Activated CD4-positive, alpha-beta T cell treated with anti-CD3 and anti-CD28 coated beads, Interleukin-2, amount 50 U/mL, for 16 hours (primary cell): ENCODE measurements at places on chromosomes 11 and 22.
A peak's percentile ranks its signal among the peaks of the same experiment; 100 is the strongest.

- DNase-seq = no peak
These were observed 528.1 kb downstream of the DLG2 start for GRCh38 chr11:85098996-85099395.

DNA sequence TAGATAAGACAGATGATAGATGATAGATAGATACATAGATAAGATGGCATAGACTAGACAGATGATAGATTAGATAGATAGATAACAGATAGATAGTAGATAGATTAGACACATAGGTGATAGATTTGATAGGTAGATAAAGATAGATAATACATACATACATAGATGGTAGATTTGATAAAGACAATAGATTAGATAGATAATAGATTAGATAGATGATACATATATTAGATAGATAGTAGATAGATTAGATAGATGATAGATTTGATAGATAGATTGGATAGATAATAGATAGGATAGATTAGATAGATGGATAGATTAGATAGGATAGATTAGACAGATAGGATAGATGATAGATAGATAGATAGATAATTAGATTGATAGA is 327.6 kb downstream of the BRD1 start:
- no peak for DNase-seq

GRCh38 chr11:19995145-19995544 is 165.1 kb downstream of the DBX1 start:
- DNase-seq = no peak

DNA sequence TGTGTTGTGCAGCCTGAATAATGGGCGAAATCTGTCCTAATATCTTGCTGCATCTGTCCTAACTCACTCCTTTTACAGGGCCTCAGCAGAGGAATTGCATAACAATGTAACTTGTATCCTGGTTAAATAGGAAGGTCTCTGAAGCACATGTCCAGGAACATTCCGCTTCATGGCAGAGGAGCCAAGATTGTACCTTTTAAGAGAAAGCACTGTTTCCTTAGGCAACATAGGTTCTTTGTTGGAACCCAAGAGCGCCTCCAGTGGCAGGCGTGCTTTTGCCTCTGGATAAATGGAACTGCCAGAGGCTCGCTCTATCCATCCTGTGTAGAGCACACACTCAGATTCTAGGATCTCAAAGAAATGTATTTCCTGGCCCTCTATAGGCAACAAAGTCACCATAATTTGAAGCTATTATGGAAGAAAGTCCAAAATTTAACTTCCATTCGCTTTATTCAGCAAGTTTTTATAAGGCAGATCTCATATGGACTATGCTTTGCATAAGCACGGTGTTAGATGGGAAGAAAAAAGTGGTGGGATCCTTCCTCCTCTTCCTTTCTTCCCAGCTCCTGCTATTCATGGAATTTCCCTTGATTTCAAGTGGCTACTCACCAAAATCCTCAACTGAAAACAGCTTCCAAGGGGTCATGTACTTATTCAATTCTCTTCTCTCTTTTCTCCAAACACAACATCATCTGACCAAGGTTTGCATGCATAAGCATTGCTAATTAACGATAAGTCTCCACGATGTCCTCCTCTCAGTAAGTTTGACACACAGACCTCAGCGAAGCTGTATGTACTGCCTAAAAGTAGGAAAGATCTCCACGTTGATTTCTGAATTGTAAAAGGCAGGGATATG is at the start of gene BLID:
Gene BLID (minus strand): TSS at position 692 of the 856 bp plus-strand sequence. CDS start 293 bp downstream, at position 399.
- DNase-seq = no peak

GRCh38 chr22:29633514-29634312 is 30.3 kb downstream of the NF2 start:
- DNase-seq = no peak

DNA sequence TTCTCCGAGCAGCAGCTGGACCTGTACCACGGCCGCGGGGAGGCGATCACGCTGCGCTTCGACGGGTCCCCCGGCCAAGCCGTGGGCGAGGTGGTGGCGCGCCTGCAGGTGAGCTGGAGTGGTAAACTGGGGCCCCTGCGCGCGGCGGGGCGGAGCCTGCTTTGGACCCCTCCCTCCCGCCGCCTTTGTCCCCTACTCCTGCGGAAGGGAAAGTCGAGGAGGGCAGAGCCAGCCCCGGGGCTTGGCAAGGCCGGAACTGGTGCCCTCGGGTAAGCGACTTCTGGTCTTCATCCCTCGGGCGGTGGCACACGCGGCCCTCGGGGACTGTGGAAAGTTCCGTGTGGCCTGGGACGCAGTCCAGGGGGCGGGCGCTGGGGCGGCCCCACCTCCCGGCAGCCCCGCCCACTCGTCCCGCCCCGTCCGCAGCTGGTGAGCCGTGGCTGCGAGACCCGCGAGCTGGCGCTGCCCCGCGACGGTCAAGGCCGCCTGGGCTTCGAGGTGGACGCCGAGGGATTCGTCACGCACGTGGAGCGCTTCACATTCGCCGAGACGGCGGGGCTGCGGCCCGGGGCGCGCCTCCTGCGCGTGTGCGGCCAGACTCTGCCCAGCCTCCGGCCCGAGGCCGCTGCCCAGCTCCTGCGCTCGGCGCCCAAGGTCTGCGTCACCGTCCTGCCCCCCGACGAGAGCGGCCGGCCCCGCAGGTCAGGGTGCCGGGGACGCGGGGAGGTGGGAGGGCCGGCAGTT is 9.2 kb downstream of the SIPA1 start:
- no peak for DNase-seq

GRCh38 chr11:74297484-74297883 is 14.0 kb downstream of the P4HA3 start:
- DNase-seq = no peak

- peak; percentile 21 for DNase-seq
These were observed 15.9 kb downstream of the MOGAT2 start for GRCh38 chr11:75733431-75734107.

- no peak for DNase-seq
These were observed 104.5 kb downstream of the EFCAB6 start for GRCh38 chr22:43707648-43708047.

DNA sequence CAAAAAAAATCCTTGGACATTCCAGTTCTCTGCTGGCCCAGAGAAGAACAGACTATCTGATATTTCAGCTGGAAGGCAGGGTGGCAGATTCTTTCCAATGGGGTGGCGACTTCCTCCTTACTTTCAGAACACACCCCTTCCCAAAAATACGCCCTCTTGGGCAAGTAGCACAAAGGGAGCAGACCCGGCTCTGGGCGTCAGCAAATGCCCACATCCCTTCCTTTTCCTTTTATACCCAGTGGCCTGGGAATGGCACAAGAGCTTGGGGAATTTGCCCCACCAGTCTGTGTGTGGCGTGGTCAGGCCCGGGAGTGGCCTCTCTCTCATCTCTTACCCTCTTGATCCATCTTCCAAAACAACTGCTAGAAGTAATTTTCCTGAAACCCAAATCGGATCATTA is 33.0 kb upstream of the NUP160 start:
- no peak for DNase-seq

DNA sequence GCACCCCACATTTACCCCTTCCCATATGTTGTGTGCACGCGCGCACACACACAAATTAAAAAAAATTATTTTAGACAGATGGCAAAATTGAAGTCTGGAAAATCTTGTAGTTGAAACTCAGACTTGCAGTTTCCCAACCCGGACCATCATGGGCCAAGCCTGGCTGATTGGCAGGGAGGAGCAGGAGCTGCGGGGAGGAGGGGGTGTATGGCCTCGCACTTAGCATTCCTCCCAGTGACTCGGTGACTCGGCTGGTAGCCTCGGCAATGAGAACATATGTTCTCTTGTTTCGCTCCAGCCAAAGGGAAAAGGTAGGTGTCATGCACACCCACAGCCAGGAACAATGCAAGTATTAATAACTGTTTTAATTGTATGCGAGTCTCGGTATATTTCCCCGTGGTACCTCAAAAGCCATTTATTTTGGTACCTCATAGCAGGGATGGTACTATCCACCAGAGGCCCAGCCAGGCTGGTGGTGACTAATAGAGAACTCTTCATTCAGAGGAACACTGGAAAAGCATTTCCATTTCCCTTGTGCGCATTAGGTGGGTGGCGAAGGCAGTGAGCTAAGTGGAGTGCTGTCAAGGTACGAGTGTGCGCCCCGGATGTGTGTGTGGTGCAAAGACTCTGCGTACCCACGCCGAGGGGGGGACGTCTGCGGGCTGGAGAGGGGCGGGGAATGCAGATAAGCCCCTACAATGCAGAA is 92.5 kb downstream of the DSCAML1 start:
- no peak for DNase-seq

DNA sequence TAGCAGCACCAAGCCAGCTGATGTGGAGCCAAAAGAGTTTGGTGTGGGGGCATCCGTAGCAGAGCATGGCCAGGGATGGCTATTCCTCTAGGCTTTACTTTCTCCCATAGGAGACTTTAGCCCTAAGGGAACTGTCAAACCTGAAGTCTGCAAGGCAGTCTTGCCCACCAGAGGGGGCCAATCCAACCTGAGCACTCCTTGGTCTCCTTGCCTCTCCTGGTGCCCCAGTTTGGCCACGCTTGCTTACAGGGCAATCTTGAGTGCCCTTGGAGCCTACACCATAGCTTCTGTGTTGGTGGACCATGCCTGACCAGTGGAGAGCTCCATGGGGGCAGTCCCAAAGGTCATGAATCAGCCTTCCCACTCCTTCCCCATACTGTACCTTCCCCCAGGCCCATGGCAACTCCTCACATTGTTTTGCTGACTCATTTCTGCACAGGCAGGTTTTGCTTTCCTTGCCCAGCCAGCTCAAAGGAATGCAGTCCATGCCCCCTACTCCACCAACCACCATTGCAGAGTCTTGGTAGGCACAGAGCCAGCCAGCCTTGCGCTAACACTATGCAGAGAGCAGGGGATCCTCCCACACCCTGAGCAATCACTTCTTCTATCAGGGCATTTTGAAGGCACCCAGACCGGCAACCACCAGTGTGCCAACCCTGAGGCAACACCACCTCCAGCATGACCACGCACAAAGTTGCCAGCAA is 1421.2 kb upstream of the RAG2 start:
- DNase-seq = no peak

GRCh38 chr11:60792521-60792920 is 7.4 kb downstream of the MS4A10 start:
- DNase-seq = no peak

- DNase-seq = no peak
These were observed 12.4 kb downstream of the SLC25A18 start for GRCh38 chr22:17575681-17576080.

- peak; percentile 18 for DNase-seq
These were observed 287 bp downstream of the RPS13 start for GRCh38 chr11:17077240-17077519.

- no peak for DNase-seq
These were observed 1.0 kb downstream of the PGGHG start for GRCh38 chr11:289712-290620.

DNA sequence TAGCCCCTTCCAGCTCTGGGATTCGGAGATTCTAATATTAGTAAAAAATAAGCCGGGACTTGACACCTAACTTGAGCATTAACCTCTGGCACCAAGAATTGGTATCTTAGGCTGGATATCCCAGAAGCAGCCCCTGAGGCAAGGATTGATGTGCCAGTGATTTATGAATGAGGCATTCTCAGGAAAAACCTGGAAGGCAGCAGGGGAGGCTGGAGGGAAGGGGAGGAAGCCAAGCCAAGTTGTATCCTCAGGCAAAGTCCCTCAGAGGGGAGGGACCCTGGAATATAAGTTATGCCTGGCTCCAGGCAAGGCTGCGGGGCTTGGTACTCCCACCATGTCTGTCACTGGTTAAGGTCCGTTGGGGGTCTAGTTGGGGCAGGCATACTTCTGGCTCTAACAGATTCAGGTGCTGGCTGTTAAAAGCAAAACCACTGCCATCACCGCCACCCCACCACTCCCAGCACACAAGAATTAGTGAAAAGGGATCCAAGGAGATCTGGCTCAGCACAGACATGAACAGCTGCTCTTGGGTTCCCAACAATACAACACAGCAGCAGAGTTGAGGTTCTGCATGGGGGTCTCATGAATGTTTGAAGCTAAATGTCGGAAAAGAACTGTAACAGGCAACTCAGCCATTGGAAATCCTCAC is 29.8 kb downstream of the LMO2 start:
- DNase-seq = no peak

GRCh38 chr11:75398906-75399305 is 412 bp upstream of the RPS3 start:
- no peak for DNase-seq

GRCh38 chr11:125553357-125553756 is 15.9 kb upstream of the EI24 start:
- DNase-seq = no peak

GRCh38 chr11:22343371-22344032 is 5.3 kb downstream of the SLC17A6 start:
- no peak for DNase-seq

- no peak for DNase-seq
These were observed 55.6 kb downstream of the TCF20 start for GRCh38 chr22:42214633-42215415.

DNA sequence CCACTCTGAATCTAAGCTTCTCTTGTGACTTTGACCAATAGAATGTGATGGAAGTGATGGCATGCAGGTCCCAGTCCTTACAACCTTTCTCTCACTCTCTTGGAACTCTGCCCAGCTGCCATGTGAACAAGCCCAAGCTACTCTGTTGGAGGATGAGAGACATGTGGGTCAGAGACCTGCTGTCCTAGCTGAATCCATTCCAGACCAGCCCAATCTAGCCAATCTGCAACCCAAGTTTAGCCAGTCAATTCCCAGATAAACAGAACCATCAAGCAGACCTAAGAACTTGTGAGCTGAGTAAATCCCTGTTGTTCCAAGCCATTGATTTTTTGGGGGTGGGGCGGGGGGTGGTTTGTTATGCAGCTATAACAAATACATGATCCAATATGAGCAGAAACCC is 69.2 kb upstream of the GRK3 start:
- no peak for DNase-seq

- peak; percentile 14 for DNase-seq
These were observed 816 bp upstream of the PLEKHA7 start for GRCh38 chr11:17014833-17015626.

GRCh38 chr22:44615602-44616180 is 86.3 kb upstream of the PRR5 start:
- no peak for DNase-seq

DNA sequence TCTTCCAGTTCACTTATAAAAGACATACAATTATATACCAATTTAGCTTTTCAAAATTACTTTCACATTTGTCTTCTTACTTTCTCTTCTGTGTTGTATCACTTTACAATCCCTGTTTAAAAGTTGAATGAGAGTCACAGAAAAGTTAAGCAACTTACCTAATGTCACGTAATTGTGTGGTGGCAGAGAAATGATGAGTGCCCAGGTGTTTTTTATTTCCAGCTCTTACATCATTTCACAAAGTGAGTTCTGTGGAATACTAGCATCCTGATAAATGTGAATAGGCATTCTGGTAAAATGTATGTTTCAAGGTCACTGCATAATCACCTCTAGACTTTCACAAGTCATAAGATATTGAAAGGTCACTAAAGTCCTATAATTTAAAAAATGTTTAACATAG is 133.0 kb upstream of the FIBIN start:
- no peak for DNase-seq
